Kidney capillary endothelial cell (primary cell): ENCODE measurements at places on chromosomes 12 and 14.

GRCh38 chr14:37588956-37589714, 5.9 kb downstream of the FOXA1 start:
- DNase-seq: no peak

DNA sequence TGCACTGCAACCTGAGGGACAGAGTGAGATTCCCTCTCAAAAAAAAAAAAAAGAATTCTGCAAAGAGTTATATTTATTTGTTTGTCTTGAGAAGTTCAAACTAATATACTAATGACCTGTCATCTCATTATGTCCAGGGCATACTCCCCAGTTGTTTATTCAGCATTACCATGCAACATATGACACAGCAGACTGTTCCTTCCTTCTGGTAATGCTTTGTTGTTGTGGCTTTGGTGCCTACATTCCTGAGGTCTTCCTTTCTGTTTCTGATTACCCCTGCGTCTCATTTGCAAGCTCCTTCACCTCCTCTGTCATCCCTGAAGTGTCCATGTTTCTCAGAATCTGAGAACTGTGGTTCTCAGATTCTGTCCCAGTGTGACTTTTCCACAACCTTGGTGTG, 55.3 kb downstream of the DERA start:
- no peak for DNase-seq

DNA sequence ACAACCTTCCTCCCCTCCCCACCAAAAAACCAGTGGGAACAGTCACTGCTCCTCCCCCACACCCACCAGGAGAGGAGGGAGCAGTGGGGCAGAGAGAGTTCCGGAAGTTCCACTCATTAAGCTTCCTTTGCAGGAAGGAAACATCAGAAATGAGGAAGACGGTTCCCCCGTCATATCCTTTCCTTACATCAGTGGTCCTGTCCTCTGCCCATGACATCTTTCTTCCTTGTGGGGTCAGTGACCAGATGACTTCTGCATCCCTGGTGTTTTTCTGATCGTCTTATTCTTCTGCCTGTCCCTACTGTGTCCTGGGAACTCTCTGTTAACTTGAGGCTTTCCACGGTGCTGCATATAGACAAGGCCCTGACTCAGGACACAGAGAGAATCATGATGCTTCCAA, 40.8 kb upstream of the SPTLC2 start:
- DNase-seq: peak; percentile 81

- no peak for DNase-seq
These were observed 58.6 kb downstream of the KCNA5 start for GRCh38 chr12:5102261-5102789.

DNA sequence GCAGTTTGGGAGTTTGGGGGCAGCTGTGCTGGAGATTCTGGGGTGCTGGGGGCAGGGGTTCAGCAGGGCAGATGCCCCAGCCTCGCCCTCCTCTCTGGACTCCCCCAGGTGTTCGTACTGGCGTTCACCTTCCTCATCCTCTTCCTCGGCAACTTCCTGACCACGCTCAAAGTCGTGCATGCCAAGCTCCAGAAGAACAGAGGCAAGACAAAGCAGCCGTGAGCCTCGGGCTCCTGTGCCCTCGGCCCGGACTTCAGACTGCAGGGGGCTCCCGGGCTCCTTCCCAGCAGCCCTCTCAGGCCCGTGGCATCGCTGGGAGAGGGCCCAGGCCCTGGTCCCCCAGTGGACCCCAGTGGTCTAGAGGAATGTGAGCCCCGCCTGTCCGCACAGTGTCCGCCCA, 18.0 kb downstream of the RHOF start:
- DNase-seq: no peak

GRCh38 chr12:59763835-59764234, 168.0 kb downstream of the SLC16A7 start:
- no peak for DNase-seq

GRCh38 chr12:65756956-65757511, 67.2 kb upstream of the HMGA2 start:
- DNase-seq: no peak

- DNase-seq: no peak
These were observed 21.2 kb downstream of the TAS2R50 start for GRCh38 chr12:10965476-10965875.
